Activated CD8-positive, alpha-beta memory T cell treated with anti-CD3 and anti-CD28 coated beads, Interleukin-2, amount 10 ng/mL, durations not matched to agents 7 days and 5 days (primary cell): ENCODE measurements at places on chromosomes 5 and 9. TPM values are rescaled to one million over a fixed set of nuclear protein-coding genes. Genes with fewer than 3 reads are reported as not detected.

The MVB12B gene
- 57.0 TPM for total RNA-seq

The PCA3 gene
- not detected for total RNA-seq

The SPINK4 gene
- not detected for total RNA-seq

The C9orf153 gene
- not detected for total RNA-seq

The SH3GL2 gene
- total RNA-seq, result not detected

The NOP16 gene
- 44.8 TPM for total RNA-seq

The FGF1 gene
- total RNA-seq, result not detected
